Kasumi-1 (cell line): ENCODE measurements at places on chromosomes 3 and 15.

GRCh38 chr3:46854555-46854991 lies 8.7 kb downstream of the MYL3 start:
- no peak for DNase-seq

DNA sequence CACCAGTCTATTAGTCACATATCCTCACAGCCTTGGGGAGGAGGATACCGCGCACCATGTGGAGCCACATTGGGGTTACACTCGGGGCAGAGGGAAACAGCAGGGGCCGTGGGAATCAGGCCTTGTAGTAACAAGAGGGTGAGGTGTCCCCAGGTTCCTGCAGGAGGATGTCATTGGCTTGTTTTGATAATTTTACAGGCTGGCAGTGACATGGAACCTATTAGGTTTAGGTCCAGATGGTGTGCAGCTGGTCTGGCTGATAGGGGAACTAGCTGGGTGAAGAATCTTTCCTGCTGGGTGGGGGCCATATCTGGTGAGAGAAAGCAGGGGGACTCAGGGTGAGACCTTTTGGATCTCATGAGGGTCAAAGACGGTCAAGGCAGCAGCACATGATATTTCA lies 9.8 kb upstream of the MEF2A start:
- DNase-seq = no peak

DNA sequence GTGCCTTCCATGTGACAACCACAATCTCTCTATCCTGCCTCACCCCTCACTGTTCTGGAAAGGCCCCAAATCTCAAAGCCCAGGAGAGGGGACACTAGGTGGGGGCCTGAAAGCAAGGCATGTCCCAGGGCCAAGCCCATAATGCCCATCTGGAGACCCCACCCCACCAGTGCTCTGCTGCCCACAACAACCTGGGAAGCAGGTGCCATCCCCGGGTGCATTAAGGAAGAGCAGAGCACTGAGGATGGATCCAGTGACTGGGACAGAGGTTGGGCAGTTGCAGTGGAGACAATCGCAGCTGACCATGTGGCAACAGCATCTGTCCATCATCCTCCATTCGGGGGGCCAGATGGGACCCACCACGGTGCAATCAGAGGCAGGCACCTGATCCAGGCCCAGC lies 106.2 kb upstream of the PRR20G start:
- DNase-seq = no peak

GRCh38 chr15:69346112-69346511 lies 47.4 kb downstream of the PAQR5 start:
- DNase-seq = no peak

GRCh38 chr3:47079432-47079831 lies 84.5 kb downstream of the SETD2 start:
- no peak for DNase-seq

- DNase-seq = no peak
These were observed 36.8 kb downstream of the BDH1 start for GRCh38 chr3:197518881-197519421.

GRCh38 chr3:121592856-121593702 lies at the start of gene FBXO40:
TSS of gene FBXO40 (plus strand) at chr3:121593379. CDS start at chr3:121620576, 27,197 bp downstream.
- no peak for DNase-seq

DNA sequence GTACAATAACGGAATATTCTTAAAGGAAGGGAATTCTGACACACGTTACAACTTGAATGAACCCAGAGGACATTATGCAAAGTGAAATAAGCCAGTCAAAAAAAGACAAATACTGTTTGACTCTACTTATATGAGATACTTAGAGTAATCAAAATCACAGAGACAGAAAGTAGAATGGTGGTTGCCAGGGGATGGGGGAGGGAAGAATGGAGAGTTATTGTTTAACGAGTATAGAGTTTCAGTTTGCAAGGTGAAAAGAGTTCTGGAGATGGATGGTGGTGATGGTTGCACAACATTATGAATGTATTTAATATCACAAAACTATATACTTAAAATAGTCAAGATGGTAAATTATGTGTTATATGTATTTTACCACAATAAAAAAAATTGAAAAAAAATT lies 112.9 kb upstream of the ARHGEF3 start:
- no peak for DNase-seq

DNA sequence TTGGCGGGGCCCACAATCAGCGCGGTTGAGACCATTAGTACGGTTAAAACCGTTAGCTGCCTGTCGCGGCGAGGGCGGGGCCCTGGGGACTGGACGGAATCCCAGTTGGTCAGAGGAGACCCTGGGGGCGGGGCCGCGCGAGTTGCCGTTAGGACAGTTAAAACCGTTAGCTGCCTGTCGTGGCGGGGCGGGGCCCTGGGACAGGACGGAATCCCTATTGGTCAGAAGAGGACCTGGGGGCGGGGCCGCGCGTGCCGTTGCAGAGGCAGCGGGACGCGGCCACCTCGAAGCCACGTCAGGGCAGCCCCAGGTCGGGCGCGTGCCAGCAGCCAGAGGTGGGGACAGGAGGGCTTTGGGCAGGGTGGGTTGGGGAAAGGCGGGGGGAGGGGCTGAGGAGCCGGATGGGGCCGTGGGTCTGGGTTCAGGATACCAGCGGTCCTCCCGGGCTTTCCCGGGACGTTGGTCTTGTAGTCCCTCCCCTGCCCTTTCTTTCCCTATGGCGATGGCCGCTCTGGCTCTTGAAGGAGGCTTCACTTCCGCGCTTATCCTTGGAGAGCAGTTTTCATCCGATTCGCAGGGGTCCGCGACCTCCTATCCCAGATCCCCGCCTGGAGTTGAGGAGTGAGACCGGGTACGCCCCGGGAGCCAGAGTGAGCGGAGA lies 28.0 kb downstream of the KLHDC8B start:
- DNase-seq = no peak

DNA sequence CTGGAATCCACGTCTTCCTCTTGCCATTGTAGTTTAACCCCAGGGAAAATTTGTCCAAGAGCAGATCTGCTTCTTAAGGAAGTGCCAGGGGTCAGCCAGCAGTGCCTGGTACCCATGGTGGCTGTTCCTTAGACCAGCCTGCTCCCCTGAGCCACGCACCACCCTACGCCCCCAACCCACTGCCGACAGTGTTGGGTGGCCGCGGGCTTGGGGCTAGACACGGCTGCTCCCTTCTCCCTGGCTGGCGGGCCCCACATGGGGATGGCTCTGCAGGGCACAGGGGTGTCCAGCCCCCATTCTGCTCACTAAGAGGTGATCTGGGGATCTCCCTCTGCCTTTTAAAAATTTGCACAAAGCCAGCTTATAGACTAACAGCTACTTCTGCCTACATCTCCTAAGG lies 104.8 kb downstream of the TMEM266 start:
- no peak for DNase-seq

GRCh38 chr15:40327457-40327856 lies 4.0 kb downstream of the INAFM2 start:
- DNase-seq = no peak
